ENCODE measurements at places on chromosomes 12 and 14.
A peak's percentile ranks its signal among the peaks of the same experiment; 100 is the strongest.

DNA sequence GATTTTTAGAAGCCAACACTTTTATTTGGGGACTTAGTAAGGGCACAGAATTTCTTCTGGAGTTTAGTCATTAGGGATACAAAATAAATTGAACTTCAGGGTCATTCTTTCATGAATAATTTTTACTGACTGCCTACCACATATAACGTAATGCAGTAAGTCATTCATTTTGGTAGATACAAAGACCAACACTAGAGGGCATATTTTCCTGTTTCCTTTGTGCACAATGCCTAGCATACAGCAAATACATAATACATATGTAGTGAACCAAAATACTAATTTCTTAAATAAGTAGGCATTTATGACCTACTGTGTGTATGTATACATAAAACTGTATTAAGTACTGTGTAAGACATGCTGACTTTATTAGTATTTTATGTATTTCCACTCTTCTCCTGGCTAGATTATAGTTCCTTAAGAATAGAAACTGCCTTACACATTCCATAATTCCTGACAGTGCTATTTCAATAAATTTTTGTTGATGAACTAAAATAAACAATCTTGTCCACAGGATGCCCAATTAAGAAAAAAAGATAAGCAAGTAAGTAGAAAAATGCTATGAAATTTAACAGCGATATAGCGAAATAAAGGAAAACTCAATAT is 47.9 kb downstream of the PPP1R12A start:
- no peak for DNase-seq

DNA sequence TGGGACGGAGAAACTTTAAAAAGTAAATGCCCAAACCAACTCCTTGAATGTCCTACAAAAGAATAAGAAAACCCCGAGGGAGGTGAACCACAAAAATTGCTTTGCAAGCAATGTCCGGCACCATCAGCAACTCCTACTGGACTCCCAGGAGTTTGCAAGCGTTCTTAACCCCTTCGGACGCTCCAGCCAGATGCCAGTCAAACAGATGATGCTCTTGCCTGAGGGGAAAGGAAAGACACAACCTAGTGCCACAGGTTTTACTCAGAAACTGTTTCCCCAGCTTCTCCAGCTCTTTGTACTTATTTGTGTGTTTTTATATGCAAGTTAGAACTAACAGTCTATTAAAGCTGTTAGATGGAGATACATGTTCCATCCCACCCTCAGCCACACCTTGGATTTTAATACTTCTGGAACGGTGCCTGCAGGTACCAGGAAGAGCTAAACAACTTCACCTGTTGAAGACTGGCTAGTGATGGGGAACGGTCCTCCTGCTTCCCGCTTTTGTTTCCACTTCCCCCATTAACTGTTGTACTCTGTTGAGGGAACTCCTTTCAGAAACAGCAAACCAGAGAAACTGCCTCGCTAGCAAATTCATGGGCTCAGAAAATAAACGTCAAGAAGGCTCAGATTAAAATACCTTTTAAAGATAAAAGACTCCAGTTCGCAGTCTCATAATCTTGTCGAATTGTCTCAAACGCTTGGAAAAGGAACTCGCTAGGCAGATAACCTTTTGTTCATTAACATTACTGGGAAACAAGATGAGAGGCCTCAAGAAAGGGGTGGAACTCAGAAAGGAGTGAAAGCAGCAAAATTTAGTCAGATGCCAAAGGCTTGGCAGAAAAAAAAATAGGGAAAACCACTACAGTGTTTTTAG is 1.1 kb upstream of the FERMT2 start:
- DNase-seq: no peak

- no peak for DNase-seq
These were observed 103.7 kb downstream of the CMKLR1 start for GRCh38 chr12:108235197-108235984.

DNA sequence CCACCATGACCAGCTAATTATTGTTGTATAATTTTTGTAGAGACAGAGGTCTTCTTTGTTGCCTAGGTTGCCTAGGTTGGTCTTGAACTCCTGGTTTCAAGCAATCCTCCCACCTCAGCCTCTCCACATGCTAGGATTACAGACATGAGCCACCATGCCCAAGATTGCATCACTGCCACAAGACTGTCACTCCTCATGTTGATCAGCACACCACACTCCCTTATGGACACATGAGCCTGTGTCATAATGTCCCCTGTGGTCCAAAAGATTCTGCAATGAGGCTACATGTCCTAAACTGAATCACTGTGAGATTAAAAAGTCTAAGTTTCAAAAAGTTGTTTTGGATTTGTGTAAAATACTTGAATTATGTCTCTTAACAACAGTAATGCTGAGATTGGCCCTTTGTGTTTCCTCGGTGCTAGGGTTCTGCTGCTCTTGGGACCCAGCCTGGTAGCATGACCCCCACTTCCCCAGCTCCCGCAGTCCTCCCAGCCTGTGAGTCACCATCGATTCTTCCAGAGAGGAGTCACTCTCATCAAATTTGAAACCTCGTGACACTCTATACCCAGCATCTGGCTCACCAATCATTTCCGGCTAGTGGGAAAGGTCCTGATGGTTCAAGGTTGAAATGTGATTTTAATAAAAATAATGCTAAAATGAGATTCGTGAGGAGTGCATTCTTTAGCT is 890.9 kb downstream of the VRK1 start:
- no peak for DNase-seq

- no peak for DNase-seq
These were observed 180.2 kb downstream of the EPS8 start for GRCh38 chr12:15608941-15609340.

DNA sequence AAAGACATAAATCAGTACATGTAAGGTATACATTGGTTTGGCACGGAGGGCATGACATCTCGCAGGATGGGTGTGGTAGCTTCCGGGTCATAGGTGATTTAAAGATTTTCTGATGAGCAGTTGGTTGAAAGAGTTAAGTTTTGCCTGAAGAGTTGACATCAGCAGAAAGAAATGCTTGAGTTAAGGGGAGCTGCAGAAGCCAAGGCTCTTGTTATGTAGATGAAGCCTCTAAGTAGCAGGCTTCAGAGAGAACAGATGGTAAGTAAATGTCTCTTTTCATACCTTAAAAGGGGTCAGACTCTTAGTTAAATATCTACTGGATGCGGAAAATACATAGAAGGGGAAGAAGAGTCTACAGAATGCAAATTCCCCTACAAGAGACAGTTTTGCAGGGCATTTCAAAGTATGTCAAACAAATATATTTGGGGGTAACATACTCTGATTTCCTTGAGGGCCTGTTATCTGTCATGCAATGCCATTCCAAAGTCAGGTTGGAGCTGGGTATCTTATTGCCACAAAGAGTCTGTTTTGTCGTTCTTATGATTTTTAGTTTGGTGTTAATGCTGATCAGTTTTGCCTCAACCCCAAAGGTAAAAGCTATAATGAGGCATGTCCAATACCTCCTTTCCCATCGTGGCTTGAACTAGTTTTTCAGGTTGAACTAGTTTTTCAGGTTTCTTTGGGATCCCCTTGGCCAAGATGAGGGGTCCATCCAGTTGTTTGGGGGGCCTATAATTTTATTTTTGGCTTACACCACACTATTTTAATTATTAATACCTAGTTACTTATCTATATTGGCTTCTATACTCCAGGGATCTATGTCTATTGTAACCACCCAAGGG is 67.0 kb downstream of the PTHLH start:
- DNase-seq: no peak

- DNase-seq: no peak
These were observed 24.2 kb upstream of the MMP17 start for GRCh38 chr12:131803961-131804521.

DNA sequence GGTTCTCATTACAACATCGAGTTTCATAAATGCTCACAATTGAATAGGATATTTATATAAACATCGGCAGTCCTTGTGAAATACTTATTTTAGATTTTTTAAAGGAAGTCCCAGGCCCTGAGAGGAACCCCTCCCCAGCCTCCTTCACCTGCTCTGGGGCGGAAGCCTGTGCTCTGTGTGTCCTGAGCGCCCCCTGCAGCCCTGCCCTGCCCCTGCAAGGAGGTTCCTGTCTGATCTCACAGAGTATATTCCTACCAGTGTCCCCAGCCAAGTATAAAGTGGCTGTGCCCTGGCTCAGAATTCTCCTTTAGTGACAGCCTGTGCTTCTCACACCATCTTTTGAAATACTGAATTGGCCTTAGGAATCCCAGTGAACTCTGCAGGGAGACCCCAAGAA is 659.5 kb downstream of the TMEM121 start:
- peak; percentile 48 for DNase-seq

GRCh38 chr12:79688376-79689060 is 2.2 kb downstream of the PAWR start:
- DNase-seq: no peak

- DNase-seq: no peak
These were observed 20.1 kb downstream of the CGRRF1 start for GRCh38 chr14:54529811-54530210.

DNA sequence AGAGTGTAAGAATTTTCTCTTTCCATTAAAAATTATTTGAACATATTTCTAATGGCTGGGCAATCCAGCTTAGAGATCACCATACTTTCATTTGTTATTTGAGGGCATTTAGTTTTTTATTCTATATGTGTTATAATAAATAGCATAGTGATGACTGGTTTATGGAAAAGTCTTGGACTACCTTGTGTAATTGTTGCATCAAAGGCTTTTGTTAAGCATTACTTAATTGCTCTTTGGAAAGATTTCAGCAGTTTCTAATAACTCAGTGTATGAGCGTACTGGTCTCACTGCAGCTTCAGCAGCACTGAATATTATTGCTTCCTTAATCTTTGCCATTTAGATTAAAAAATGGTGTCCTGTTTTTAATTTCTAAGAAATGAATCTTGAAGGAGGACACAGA is 22.8 kb downstream of the TMEM19 start:
- no peak for DNase-seq

DNA sequence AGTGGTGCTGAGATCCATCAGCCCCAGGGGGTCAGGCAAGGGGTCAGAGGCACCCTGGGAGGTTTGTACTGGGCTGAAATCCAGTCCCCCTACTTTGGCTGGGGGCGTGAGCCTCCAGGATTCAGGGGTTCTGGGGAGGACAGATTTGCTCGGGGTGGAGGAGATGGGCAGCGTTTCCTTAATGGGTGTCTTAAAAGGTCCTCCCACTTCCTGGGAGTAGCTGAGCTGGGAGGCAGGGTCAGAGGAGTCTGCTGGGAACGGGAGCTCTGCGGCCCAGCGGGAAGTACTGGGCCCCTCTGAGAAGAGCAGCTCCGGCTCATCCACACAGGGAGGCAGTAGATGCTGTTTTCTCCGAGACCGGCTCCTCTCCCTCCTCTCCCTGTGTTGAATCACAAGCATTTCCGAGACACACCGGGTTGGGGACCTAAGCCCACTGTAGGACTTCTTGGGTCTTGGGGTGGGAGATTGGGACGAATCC is 2.1 kb upstream of the TEX52 start:
- no peak for DNase-seq

GRCh38 chr12:124292385-124292784 is 2.5 kb upstream of the RFLNA start:
- DNase-seq: no peak

GRCh38 chr14:75306927-75307699 is 28.5 kb downstream of the FOS start:
- DNase-seq: no peak

DNA sequence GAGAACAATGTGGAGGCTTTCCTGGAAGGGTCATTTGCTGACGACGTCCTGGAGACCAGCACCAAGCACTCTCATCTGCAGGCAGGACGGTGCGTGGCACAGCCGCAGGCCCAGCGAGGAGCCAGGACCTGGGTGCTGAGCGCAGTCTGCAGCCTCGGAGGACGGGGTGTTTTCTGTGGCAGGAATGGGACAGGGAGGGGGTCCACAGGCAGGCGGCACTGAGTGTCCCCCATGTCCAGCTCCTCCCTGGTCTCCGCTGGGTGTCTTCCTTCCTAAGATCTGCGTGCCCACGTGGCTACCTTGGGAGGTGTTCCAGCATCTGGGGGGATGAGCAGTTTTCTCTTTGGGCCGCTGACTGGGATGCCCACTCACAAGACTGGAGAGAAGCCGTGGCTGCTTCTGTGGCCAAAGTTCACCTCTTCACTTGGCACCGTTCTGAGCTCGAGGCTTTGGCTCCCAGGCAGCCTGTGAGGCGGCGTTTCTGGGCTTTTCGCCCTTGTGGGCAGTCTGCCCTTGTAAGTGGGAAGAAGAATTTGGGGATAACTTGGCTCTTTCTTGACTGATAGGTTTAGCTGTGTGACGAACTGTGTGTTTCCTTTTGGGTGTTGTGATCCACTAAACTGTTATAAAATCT is 72.2 kb downstream of the NOC4L start:
- no peak for DNase-seq

GRCh38 chr14:99260587-99261551 is 11.1 kb downstream of the BCL11B start:
- no peak for DNase-seq

DNA sequence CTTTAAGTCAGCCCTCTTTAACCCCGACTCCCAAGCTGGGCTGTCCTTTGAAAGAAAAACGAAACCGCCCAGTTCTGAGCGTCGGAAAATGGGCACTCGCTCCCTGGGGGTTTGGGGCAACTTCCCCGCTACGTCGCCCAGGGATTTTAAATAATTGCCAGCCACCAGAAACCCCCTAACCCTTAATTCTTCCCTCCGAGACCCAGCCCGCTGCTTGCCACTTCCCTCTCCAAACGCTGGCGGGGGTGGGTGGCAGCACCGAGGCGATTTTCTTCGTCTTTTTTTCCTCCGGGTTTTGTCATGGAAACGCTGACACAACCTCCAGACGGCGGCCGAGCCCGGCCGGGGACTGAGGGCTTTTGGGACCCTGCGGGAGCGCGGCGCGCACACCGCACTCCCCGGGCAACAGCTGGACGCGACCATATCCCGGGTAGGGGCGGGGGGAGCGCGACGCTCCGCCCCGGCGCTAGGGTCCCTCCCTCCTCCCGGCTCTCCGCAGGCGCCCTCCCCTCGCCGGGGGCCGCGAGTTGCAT is at the start of gene CHST11:
Gene CHST11 (plus strand): TSS at position 532 of the 533 bp plus-strand sequence.
- peak; percentile 69 for DNase-seq
